GM19239 (cell line): ENCODE measurements at places on chromosomes 1 and 21.
A peak's percentile ranks its signal among the peaks of the same experiment; 100 is the strongest.

- no peak for DNase-seq
Measured at GRCh38 chr1:53639251-53639763, 99.7 kb downstream of the GLIS1 start.

DNA sequence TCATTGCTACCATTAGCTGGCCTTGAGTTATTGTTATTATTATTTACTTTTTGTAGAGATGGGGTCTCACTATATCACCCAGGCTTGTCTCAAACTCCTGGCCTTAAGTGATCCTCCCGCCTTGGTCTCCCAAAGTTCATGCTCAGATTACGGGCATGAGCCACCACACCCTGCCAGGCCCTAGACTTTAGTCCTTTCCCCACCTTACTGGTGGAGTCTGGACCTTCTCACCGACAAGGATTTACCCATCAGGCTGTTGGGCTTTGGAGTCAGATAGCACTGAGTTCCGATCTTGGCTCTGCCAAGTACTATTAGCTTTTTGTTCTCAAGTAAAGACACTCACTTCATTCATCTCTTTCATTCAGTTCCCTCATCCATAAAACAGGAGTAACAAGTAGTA lies 17.2 kb downstream of the CNR2 start:
- no peak for DNase-seq

GRCh38 chr1:152141971-152142584 lies 16.9 kb downstream of the RPTN start:
- no peak for DNase-seq

DNA sequence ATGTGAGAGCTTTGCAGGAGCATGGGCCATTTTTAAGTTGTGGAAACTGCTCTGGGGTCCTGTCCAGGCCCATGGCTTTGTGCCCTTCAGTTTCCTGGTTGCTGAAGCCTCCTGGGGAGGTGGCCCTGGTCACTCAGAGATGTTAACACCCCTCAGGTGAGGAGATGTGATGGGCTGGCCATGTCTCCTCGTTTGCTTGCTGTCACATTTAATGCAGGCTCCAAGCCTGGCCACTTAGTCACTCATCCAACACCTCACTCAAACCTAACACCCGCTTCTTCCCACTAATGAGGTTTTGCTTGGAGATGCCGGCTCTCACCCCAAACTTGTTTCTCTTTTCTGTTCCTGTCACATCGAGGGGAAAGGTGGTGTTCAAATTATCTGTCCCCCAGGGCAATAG lies 192.7 kb downstream of the PTPRU start:
- no peak for DNase-seq

DNA sequence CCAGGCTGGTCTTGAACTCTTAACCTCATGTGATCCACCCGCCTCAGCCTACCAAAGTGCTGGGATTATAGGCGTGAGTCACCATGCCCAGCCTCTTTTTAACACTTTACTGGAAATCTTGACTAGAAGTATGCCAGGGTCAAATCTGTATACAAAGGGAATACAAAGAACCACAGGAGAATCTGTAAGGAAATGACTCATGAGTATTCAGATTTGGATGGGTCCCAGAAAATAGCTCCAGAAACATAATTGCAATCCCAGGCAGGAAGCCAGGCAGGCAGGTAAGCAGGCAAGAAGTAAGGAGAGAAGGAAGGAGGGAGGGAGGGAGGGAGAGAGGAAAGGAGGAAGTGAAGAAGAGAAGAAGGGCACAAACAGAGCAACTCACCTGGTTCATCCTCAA lies 22.8 kb upstream of the TIAM1 start:
- no peak for DNase-seq

DNA sequence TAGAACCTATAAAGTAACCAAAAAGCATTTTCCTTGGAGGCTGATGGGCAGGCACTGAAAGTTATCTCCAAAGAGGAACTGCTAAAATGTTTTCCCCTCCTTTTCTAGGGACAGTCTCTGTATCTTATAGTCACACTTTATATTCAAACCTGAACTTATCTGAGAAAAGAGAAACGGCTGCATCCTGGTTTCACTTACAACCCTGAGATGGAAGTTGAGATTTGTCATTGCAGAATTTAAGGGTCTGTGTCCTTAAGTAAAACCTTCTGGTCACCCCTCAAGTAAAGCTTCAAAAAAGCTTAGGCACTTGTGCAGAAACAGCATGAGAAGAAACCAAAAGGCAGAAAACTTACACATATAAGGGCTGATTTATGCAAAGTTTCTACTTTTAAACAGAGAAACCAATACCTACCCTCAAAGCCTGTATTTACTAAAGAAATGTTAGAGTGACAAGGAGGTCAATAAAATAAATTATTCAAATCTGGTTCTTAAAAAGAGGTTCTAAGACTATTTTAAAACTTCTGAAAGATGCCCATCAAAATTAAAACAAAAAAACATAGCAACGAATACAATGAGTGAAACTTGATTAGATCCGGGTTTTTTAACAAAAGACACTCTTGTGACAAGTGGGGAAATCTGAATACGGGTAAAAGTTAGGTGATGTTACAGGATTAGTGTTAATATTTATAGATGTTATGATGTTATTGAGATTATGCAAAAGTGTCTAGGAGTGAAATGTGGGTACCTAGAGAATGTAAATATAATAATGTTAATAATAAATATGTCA lies 9.9 kb downstream of the CD58 start:
- DNase-seq, result no peak

GRCh38 chr1:201406831-201407406 lies 7.8 kb upstream of the LAD1 start:
- DNase-seq, result no peak

DNA sequence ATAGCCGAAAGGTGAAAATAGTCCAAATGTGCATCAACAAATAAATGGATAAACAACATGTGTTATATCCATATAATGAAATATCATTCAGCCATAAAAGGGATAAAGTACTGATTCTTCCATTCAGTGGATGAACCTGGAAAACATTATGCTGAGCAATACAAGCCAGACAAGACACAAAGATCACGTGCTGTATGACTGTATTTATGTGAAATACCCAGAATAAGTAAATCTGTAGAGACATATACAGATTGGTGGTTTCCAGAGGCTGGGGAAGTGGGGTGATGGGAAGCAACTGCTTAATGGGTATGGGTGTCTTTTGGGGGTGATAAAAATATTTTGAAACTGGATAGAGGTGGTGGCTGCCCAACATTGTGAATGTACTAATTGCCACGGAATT lies 13.3 kb upstream of the GSTM4 start:
- no peak for DNase-seq

- no peak for DNase-seq
Measured at GRCh38 chr1:87956072-87956471, 627.4 kb downstream of the LMO4 start.

- no peak for DNase-seq
Measured at GRCh38 chr1:219792337-219793021, 135.9 kb downstream of the SLC30A10 start.

DNA sequence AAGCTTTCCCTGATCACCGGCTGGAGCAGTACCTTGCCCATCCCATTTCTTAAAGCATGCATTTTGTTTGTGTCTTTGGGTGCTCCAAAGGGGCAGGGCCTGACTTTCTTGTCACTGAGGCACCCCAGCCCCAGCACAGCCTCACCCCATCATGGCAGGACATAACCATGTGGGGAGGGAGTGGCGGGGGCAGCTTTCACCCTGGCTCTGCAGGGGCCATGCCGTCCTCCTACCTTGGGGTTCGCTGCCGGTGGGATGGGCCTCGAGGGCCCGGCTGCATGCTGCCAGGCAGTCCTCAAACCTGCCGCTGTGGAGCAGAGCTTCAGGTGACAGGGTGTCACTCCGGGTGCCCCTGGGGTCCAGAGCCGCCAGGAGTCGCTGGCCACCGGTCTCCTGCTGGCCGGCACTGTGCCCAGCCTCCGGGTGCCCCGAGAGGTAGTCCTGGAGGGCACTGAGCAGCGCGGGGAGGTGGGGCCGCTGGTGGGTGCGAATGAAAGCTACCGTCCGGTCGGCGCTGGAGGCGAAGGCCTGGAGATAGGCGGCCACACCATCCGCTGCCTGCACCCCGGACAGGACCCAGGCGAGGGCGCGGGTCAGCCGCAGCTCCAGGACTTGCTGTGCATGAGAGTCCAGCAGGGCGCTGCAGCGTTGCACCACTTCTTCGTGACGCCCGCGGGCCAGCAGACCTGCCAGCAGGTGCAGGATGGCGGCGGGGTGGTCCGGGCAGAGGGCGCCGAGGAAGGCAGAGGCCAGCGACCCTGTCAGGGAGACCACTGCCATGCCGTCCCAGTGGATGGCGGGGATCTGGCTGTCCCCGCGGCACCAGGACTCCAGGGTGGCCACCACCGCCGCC lies 1.5 kb downstream of the TTC34 start:
- DNase-seq, result no peak

GRCh38 chr1:170261669-170262068 lies 115.9 kb downstream of the NTMT2 start:
- no peak for DNase-seq

DNA sequence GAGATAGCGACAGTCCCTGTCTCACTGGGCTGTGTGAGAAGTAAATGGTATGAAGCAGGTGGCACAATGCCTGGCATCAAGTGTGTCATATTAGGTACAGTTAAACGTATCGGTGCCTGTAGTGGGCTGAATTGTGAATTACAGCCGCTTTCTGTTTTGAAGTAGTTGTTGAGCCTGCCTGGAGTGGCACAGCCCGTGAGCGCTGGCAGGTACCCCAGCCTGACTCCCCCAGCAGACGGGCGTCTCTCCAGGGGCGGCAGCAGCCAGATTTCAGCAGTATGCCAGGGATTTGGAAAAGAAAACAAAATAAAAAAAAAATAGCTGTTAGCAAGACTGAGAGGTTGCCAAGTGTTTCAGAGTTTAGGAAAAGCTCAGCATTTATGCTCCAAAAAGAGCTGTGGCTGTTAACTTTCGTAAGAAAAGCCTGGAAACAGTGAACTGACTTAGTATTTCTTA lies 26.6 kb upstream of the GPR153 start:
- no peak for DNase-seq

- no peak for DNase-seq
Measured at GRCh38 chr21:42827588-42827987, 51.8 kb downstream of the WDR4 start.

GRCh38 chr1:109208836-109209463 lies 4.8 kb upstream of the SARS1 start:
- no peak for DNase-seq

- peak; percentile 10 for DNase-seq
Measured at GRCh38 chr1:157307491-157307890, 169.3 kb upstream of the ETV3 start.

GRCh38 chr21:23690316-23690715 lies 1917.0 kb downstream of the MRPL39 start:
- DNase-seq, result no peak

DNA sequence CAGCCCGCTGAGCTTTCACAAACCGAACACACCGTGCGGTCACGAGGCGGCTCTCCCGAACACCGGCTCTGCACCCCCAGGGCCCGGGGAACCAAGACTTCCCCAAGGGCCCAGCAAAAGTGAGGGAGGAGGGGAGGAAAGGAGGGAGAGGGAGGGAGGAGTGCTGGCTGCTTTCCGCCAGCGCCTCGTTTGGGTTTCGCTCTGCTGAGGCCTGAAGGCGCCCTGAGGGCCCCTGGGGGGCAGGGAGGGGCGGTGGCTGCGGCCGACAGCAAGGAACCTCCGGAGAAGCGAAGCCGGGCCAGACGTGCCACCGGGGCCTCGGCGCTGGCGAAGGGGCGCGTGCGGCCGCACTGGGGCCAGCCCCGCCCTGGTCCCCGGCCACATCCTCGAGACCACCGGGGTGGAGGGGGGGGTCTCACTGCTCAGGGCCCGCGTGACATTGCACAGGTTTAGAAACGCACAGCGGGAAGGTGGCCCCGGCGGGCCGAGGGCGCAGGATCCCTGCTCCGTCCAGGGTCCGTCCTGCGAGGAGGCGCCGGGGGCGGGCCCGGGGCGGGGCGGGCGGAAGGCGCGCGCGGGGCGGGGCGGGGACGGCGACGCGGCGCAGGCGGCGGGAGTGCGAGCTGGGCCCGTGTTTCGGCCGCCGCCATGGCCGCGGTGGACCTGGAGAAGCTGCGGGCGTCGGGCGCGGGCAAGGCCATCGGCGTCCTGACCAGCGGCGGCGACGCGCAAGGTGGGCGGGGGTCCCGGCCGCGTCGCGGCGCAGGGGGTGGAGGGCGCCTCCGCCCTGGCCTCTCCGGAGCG lies at the start of gene PFKL:
TSS of gene PFKL (plus strand) at position 596 of the 804 bp plus-strand sequence. CDS start at position 649, 53 bp downstream.
- peak; percentile 98 for DNase-seq

DNA sequence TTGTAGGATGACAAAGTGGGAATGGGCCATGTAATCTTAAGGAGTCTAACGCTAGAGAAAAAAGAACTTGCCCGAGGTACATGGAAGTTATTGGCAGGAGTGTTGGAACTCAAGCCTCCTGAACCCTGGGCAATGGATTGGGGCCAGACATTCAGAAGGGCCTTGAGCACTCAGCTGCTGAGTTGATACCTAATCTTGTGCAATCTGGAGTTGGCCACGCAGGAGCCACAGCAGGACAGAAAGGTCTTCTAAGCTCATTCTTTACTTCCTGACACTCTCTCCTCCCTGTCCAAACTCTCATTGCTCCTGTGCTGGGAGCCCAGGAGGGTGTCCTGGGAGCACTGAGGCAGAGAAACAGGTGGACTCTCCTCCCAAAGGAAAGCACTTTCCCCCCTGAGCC lies 25.1 kb upstream of the CSF1 start:
- DNase-seq, result no peak

DNA sequence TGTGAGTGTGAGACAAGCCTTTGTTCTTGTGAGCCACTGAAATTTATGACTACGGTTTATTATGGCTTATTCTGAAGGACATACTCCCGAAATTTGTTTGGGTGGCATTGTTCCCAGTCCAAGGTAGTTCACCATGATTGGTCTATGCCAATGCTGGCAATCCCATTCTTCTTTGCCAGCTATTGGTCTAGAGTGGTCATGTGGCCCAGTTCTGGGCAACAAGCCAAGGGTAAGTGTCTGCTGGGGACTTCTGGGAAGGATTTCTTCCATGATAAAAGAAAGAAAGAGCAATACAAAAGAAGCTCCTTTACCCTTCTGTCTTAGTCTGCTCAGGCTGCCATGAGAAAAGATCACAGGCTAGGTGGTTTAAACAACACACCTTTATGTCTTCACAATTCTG lies 201.6 kb downstream of the SLC35F3 start:
- no peak for DNase-seq

- DNase-seq, result no peak
Measured at GRCh38 chr1:15062479-15063099, 91.0 kb upstream of the TMEM51 start.

- no peak for DNase-seq
Measured at GRCh38 chr1:31753707-31754349, 10.3 kb downstream of the ADGRB2 start.

DNA sequence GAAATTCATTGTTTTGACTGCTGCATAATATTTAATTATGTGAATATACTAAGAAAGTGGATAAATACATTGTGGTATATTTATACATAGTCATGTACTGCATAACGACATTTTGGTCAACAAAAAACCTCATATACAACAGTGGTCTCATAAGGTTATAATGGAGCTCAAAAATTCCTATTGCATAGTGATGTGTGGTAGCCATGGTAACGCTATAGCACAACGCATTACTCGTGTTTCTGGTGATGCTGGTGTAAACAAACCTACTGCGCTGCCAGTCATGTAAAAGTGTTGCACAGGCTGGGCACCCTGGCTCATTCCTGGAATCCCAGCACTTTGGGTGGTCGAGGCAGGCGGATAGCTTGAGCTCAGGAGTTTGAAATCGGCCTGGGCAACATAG lies 52.6 kb upstream of the NHLH2 start:
- DNase-seq, result no peak
